Hematopoietic multipotent progenitor cell treated with erythropoietin and hydrocortisone succinate and interleukin-3 and kit ligand, for 6 days (in vitro differentiated cells): ENCODE measurements at places on chromosomes 4 and X.
A peak's percentile ranks its signal among the peaks of the same experiment; 100 is the strongest.

GRCh38 chr4:100189820-100190642 is at the start of gene DDIT4L:
Gene DDIT4L, minus strand, starts transcription at chr4:100190468. Its CDS starts 485 bp downstream, at chr4:100189983.
- peak; percentile 1 for DNase-seq

DNA sequence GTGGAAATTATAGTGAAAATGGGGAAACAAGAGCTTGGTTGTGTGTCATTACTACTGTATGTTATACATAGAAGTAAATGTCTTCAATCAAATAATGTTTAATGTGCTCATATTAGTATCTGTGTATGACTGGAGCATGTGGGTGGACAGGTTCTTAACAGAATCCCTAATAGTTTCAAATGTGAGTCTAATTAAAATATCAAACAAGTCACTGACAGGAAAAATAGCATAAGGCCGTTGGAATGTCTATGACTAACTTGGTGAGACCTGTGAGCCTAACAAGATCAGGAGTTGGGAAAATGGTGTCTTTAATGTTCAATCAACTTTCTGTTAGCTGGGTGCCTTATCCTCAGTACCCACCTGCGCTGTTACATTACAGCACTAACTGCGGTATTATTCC is 6.2 kb upstream of the CXCL3 start:
- no peak for DNase-seq

DNA sequence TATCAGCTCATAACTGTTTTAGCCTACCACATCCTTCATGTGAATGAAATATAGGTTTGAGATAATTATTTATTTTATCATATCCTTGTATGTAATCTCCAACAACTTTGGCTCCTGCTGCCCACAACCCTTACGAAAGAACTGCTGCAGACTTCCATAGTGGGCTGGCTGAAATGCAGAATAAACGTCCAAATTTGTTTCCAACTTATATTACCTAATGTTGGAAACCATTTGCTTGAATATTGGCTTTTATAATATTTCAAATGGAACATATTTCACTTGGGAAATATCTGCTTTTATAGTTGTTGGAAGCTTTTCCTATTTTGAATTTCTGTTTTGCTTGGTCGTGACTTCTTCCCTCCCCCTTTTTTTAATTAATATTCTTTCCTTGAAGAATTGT is 45.0 kb upstream of the ITM2A start:
- no peak for DNase-seq

DNA sequence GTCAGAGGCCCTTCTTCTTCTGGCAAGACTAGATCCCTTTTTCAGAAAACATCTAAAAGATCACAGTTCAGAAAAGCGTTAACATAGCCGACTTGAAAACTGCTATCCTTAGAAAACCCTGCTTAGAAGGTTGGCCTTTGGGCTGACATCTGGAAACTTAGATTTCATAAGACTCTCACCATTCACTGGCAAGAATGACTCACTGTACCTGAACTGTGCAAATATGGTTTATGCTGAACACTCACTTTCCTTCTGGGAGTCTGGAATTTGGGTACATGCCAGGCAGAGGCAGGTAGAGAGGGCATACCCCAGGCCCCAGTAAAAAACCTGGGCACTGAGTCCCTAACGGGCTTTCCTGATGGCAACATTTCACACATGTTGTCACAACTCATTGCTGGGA is 88.8 kb upstream of the GPC3 start:
- no peak for DNase-seq

- DNase-seq = no peak
Measured at GRCh38 chr4:123055943-123056342, 133.5 kb upstream of the NUDT6 start.

- peak; percentile 78 for DNase-seq
Measured at GRCh38 chr4:169485791-169486742, 126.3 kb downstream of the NEK1 start.

DNA sequence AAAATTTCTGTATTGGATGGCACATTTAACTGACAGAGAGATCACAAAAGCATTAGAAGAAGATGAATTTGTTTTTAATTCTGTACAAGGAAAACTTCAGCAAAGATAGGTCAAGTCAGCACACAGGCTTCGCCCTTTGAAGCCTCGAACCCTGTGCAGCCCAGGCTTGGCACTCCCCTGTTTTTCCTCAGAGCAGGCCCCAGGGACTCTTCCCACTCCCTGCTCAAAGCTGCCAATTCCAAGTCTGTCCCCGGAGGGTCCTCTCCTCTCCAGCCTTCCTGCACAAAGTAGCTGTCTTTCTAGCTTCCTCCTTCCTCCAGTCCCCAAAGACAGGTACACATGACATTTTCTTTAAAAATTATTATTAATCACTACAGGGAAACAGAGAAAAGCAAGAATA is 466.3 kb downstream of the PPARGC1A start:
- no peak for DNase-seq

- DNase-seq = peak; percentile 69
Measured at GRCh38 chr4:74255096-74255495, 53.2 kb upstream of the EPGN start.

- DNase-seq = no peak
Measured at GRCh38 chrX:98795636-98796035, 1614.4 kb downstream of the PCDH19 start.

GRCh38 chr4:37524267-37524666 is 161.9 kb downstream of the RELL1 start:
- DNase-seq = no peak

DNA sequence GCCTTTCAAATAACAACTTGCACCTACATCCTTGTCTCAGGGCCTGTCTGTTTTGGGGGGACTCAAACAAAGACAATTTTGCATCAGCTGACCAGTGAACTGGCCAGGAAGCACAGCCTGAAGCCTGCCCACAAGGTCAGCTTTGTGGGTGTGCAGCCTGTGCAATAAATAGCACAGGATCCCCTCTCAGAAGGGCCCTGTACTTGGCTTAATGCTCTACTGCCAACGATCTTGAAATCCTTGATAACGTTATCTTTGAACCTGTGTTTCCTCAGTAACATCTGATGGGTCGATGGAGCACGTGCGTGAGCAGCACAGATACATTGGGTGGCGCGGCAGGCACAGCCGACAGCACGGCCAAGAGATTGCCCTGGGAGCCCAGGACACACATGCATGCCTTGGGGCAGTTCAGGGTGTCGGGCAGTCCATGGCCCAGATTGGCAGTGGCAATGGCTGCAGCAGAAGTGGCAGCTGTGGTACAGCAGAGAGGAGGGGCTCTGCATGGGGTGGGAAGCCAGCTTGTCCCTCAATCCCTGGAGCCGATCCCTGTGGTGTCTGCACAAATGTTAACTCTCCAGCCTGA is 58.8 kb upstream of the ATP6AP2 start:
- DNase-seq = no peak

DNA sequence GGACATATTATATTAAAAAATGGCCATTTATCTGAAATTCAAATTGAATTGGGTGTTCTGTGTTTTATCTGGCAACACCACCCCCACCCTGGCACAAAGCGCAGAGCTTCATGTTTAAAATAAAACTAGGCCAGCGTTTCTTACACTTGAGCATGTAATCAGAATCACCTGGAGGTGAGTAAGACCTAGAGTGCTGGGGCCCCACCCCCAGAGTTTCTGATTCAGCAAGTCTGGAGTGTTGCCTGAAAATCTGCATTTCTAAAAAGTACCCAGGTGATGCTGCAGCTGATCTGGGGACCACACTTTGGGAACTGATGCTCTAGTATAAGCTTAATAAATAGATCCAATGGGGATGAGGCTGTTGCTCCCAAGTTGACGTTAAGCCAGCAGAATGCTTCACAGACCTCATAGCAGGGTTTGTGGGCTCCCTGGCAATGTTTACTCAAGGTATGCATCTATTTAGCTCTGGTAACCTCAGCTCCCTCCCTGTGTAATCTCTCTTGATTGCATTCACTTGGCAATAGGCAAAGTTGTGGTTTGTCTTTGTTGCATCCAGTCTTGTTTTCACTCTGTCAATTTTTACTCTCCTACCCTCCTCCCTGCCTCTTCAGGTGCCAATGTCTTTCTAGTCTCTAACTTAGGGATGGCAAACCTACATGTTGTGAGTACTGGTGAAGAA is 99.8 kb upstream of the TEX13D start:
- no peak for DNase-seq

GRCh38 chr4:183966371-183966770 is 61.3 kb downstream of the STOX2 start:
- DNase-seq = no peak

DNA sequence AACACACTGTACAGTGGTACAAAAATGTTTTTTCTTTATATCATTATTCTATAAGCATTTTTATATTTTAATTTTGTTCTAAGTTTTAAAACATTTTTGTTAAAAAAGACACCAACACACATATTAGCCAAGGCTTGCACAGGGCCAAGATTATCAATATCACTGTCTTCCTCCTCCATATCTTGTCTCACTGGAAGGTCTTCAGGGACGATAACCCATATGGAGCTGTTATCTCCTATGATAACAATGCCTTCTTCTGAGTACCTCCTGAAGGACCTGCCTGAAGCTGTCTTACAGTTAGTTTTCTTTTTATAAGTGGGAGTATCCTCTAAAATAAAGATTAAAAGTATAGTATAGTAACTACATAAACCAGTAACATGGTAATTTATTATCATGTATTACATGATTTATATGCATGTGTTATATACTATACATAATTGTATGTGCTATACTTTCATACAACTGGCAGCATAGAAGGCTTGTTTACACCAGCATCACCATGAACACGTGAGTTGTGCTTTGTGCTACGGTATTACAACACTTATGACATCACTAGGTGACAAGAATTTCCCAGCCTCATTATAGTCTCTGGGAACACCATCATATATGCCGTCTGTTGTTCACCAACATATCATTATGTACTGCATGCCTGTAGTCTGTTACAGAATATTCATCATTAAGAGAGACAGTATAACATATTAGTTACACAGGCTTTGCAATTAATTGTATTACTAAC is 90.7 kb downstream of the WDFY3 start:
- peak; percentile 49 for DNase-seq

GRCh38 chr4:56077676-56078075 is 128.9 kb downstream of the CEP135 start:
- no peak for DNase-seq

- peak; percentile 65 for DNase-seq
Measured at GRCh38 chr4:5018096-5018495, 1.2 kb downstream of the CYTL1 start.

GRCh38 chr4:1676605-1677525 is 7.2 kb downstream of the FAM53A start:
- DNase-seq = peak; percentile 90

GRCh38 chr4:70297576-70297975 is 37.2 kb upstream of the CABS1 start:
- DNase-seq = no peak

GRCh38 chr4:148795156-148795864 is 353.1 kb upstream of the NR3C2 start:
- no peak for DNase-seq

GRCh38 chr4:87697945-87698344 is 47.9 kb downstream of the DMP1 start:
- no peak for DNase-seq

DNA sequence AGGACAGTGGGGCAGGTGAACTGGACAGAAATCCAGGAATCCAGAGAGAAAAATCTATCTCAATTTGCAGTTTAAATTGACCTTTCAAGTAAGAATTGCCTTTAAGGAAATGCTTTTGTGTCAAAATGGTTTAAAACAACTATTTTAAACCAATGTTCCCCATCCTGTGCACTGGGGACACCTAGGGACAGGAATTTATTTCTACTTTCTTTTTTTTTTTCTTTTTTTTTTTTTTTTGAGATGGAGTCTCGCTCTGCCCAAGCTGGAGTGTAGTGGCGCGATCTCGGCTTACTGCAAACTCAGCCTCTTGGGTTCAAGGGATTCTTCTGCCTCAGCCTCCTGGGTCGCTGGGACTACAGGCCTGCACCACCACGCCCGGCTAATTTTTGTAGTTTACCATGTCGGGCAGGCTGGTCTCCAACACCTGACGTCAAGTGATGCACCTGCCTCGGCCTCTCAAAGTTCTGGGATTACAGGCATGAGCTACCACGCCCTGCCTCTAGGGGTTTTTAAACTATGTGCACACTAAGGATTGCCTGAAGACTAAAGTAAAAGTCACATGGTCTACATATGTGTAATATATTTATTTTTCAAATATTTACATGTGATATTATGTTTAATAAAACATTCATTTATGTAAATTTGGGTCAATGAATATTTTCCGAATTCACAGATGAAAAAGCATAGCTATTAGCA is 1213.4 kb downstream of the STIM2 start:
- no peak for DNase-seq

- DNase-seq = no peak
Measured at GRCh38 chr4:123966990-123967769, 570.6 kb downstream of the SPRY1 start.

- peak; percentile 81 for DNase-seq
Measured at GRCh38 chr4:2852481-2852921, 8.9 kb downstream of the ADD1 start.

DNA sequence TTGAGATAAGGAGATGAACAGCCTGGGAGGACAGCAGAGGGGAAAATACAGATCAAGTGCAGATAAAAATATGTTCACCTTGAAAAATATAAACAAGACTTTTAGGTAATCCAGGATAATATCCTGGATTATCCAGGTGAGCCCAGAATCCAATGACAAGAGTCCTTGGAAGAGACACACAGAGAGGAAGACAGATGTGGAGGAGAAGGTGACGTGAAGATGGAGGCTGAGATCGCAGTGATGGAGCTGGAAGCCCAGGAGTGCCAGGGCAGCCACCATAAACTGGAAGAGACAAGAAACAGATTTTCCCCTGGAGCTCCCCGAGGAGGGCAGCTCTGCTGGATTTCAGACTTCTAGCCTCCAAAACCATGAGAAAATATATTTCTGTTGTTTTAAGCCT is 230.7 kb downstream of the UNC5C start:
- no peak for DNase-seq

GRCh38 chr4:173652283-173652931 is 122.4 kb upstream of the HAND2 start:
- no peak for DNase-seq

DNA sequence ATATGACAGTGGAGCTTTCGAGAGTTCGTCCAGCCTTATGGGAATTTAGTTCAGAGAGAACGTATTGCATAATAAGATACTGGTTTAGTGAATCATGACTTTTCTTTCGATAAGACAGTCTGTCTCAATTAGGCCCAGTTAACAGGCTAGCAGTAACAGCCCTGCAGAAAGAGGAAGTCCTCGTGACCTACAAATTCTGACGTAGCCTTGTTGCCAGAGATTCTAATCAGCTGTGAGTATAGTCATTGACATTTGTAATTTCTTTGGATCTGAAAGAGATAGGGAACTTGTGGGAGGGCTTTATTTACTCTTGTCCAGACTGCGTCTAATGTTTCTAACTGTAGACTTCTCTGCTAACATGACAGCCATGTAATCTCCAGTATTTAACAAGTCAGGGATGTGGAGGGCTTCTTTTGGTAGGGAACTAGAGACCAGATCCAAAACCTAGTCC is 15.8 kb downstream of the ART3 start:
- peak; percentile 93 for DNase-seq

- DNase-seq = no peak
Measured at GRCh38 chrX:42384956-42385355, 393.0 kb downstream of the PPP1R2C start.
